PC-3 (cell line): ENCODE measurements at places on chromosomes 7 and 10. TPM values are rescaled to one million over a fixed set of nuclear protein-coding genes. Genes with fewer than 3 reads are reported as not detected.
A peak's percentile ranks its signal among the peaks of the same experiment; 100 is the strongest.

- H3K27ac ChIP-seq, result no peak overlapping the region
- no peak for DNase-seq
- H3K4me1 ChIP-seq, result no peaks in the 10 kb centered on the region
- no peaks in the 10 kb centered on the region for H3K27me3 ChIP-seq
- H3K4me3 ChIP-seq, result no peak overlapping the region
Observed at GRCh38 chr7:22110881-22111280, 165.2 kb upstream of the CDCA7L start.

- H3K36me3 ChIP-seq, result no peaks in the 10 kb centered on the region
- H3K4me1 ChIP-seq, result no peaks in the 10 kb centered on the region
- no peak overlapping the region for H3K4me3 ChIP-seq
- peaks cover 42% of the 10 kb centered on the region for H3K27me3 ChIP-seq
Observed at GRCh38 chr7:136018104-136018503, 40.9 kb upstream of the MTPN start.

Gene SMKR1
- 7.4 and 13.1 TPM in 2 replicates for total RNA-seq

Gene HYAL4
- 0.26 and 0.98 TPM in 2 replicates for total RNA-seq

- peak overlapping the region; percentile 15; the same call in 1 of the 2 replicates for H3K4me3 ChIP-seq
- peak overlapping the region; percentile 94 for H3K27ac ChIP-seq
- peaks cover 49% of the 10 kb centered on the region for H3K4me1 ChIP-seq
- H3K27me3 ChIP-seq, result no peaks in the 10 kb centered on the region
- DNase-seq, result peak; percentile 87
Observed at GRCh38 chr7:129906700-129907099, 46.1 kb downstream of the UBE2H start.

Gene SPDYE9
- total RNA-seq, result not detected in 2 replicates

DNA sequence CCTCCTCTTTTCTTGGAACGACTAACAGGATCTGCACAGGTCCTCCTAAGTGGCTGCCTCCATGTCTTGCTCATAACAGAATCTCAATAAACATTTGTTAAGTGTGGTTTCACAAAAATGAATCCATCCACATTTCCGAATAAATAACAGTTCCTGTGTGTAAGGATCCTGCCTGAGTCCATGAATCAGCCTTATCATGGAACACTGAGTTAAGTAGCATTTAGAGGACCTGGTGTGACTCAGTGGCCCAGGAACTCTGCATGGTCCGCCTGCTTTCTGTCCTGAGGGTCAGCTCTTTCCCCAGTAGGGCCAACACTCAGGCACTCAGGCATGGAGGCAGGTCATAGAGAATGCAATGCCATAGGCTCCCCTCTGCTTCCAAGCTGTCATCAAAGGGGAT, 15.8 kb upstream of the C10orf90 start:
- H3K4me3 ChIP-seq, result no peak overlapping the region
- H3K36me3 ChIP-seq, result no peaks in the 10 kb centered on the region
- H3K27me3 ChIP-seq, result no peaks in the 10 kb centered on the region
- H3K27ac ChIP-seq, result no peak overlapping the region
- H3K4me1 ChIP-seq, result peaks cover 10% of the 10 kb centered on the region
- no peak for DNase-seq

- peak; percentile 90 for DNase-seq
- no peaks in the 10 kb centered on the region for H3K36me3 ChIP-seq
- H3K4me3 ChIP-seq, result no peak overlapping the region
- H3K27ac ChIP-seq, result peak overlapping the region; percentile 87
Observed at GRCh38 chr7:107230334-107230733, 61.5 kb downstream of the HBP1 start.

Gene WIPF3
- 3.3 and 3.4 TPM in 2 replicates for total RNA-seq

GRCh38 chr10:72219235-72219814, 3.2 kb upstream of the ASCC1 start:
- H3K36me3 ChIP-seq, result peaks cover 4% of the 10 kb centered on the region; the same call in 1 of the 2 replicates
- no peak overlapping the region for H3K4me3 ChIP-seq
- DNase-seq, result no peak
- no peak overlapping the region for H3K27ac ChIP-seq

- no peak overlapping the region for H3K4me3 ChIP-seq
- H3K27ac ChIP-seq, result no peak overlapping the region
- H3K4me1 ChIP-seq, result no peaks in the 10 kb centered on the region
- no peaks in the 10 kb centered on the region for H3K27me3 ChIP-seq
Observed at GRCh38 chr7:93316730-93317129, 84.6 kb downstream of the VPS50 start.

Gene ADAM8
- 113 and 147 TPM in 2 replicates for total RNA-seq

DNA sequence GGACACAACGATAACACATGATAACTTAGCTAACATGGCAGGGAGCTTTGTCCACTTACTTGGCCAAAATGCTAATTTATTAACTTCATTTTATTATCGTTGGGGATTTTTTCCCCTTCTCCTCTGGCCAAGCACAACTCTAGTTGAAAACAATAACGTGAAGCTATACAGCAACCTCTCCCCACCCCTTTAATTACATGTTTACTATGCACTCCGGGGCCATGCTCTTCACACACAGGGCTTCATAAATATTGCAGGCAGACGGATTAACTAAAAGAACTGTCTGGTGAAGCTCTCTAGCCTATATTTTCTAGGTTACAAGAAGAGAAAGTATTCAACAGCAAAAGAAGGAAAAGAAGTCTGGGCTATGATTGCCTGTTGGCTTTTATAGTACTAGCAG, 51.7 kb downstream of the XRCC2 start:
- no peak overlapping the region for H3K27ac ChIP-seq
- H3K4me3 ChIP-seq, result no peak overlapping the region
- H3K27me3 ChIP-seq, result no peaks in the 10 kb centered on the region
- H3K4me1 ChIP-seq, result no peaks in the 10 kb centered on the region
- no peaks in the 10 kb centered on the region for H3K36me3 ChIP-seq

- DNase-seq, result peak; percentile 88
- no peaks in the 10 kb centered on the region for H3K27me3 ChIP-seq
- no peaks in the 10 kb centered on the region for H3K36me3 ChIP-seq
Observed at GRCh38 chr10:117005026-117005526, at the start of gene SHTN1. Gene SHTN1, minus strand, starts transcription at chr10:117005187. Its CDS starts 108 bp downstream, at chr10:117005079.

Gene ZNF239
- total RNA-seq, result 8.5 and 9.7 TPM in 2 replicates

GRCh38 chr7:111261496-111261895, 170.6 kb downstream of the LRRN3 start:
- H3K4me1 ChIP-seq, result no peaks in the 10 kb centered on the region
- H3K27ac ChIP-seq, result no peak overlapping the region
- no peak overlapping the region for H3K4me3 ChIP-seq
- no peaks in the 10 kb centered on the region for H3K27me3 ChIP-seq
- DNase-seq, result no peak
- no peaks in the 10 kb centered on the region for H3K36me3 ChIP-seq

Gene TMEM209
- total RNA-seq, result 17.7 and 23.2 TPM in 2 replicates

DNA sequence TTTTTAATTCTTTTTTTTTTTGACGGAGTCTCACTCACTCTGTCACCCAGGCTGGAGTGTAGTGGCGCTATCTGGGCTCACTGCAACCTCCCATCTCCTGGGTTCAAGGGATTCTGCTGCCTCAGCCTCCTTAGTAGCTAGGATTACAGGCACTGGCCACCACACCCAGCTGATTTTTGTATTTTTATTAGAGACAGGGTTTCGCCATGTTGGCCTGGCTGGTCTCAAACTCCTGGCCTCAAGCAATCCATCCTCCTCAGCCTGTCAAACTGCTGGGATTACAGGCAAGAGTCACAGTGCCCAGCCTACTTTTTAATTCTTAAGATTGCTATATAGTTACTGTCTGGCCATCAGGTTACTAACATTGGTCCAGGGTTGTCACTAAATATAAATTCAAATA, 59.6 kb downstream of the ZNF277 start:
- H3K4me3 ChIP-seq, result no peak overlapping the region
- no peak for DNase-seq
- H3K4me1 ChIP-seq, result peaks cover 13% of the 10 kb centered on the region

Gene SH2D4B
- not detected in 2 replicates for total RNA-seq

Gene PRKRIP1
- 28.9 and 49.4 TPM in 2 replicates for total RNA-seq
